ENCODE measurements at places on chromosomes 1 and 21.

DNA sequence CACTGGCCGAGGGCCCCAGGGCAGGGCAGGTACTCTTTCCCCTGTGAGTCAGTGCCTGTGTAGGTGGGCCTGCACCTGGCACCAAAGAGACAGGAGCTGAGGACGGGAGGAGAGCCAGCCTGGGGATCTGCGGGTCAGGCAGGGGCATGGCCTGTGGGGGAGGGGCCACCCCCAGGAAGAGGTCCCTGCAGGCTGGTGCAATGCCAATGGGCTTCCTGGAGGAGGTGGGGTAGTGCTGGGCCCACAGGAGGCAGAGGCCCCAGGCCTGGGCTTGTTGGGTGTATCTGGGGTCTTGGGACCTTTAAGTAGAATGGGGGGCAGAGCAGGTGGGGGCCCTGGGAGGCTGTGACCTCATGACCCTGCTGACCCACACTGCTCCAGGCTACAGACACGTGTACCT lies 23.2 kb downstream of the PLCH2 start:
- DNase-seq, result no peak

DNA sequence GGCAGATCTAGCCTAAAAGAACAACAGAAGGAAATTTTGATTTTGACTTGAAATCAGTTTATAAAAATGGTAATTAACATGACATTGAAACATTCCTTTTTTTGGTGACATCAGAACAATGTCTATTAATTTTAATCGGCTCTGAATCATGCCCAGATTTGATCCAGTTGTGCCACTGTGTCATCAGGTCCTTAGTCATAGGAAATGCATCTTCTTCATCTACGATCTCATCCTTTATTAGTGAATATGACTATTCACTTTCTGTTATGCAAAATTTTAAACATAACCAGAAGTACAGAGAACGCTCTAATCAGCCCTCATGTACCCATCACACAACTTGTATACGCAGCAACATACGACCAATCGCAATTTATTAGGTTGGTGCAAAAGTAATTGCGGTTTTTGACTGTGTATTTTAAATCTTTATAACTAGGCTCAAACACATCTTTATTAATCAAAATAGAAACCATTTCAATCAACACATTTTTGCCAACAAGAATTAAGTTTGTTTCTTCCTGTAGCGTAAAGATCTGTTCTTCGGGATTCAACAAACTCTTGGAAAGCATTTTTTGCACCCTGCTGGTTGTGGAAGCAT lies 40.3 kb upstream of the TLR5 start:
- DNase-seq, result no peak

GRCh38 chr1:99677416-99677815 lies 31.5 kb downstream of the PALMD start:
- no peak for DNase-seq

GRCh38 chr1:242205622-242206489 lies 207.0 kb upstream of the MAP1LC3C start:
- DNase-seq, result peak; percentile 12

DNA sequence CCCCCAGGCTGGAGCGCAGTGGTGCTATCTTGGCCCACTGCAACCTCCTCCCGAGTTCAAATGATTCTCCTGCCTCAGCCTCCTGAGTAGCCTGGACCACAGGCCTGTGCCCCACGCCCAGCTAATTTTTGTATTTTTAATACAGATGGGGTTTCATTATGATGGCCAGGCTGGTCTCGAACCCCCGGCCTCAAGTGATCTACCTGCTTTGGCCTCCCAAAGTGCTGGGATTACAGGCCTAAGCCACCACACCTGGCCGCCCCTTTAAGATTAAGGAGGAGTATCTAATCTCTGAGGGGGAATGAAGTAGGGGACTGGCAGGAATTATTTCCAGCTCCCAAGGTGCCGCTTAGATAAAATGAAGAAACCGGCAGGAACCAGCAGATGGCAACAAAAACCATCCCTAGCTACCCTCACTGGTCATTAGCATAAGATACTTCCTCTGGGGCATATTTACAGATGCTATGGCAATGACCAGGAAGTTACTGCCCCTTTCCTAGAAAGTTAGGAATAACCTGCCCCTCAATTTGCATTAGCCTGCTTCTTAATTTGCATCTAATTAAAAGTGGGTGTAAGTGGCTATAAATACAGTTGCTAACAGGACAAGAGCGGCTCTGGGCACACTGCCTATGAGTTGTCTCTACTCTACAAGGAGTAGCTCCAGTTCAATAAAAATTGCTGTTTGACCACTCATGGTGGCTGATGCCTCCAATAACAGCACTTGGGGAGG lies 7.1 kb upstream of the NSUN4 start:
- no peak for DNase-seq

DNA sequence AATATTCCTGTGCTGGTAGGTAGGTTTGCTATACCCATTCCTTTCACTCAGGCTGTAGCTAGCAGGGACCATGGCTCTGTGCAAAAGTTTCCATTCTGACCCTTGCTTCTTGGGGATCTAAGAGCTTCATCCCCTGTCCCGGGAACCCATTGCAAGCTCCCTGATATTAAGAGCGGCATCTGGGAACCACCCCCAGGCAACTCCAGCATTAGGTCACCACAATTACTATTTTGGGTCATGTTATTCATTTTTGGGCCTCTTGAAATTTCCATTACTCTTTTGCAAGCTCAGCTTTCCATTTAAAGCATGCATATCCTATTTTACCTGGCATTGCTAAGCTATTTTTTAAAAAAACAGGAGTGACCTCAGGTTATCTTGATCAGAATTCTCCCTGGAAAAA lies 22.1 kb upstream of the ACTRT2 start:
- no peak for DNase-seq

DNA sequence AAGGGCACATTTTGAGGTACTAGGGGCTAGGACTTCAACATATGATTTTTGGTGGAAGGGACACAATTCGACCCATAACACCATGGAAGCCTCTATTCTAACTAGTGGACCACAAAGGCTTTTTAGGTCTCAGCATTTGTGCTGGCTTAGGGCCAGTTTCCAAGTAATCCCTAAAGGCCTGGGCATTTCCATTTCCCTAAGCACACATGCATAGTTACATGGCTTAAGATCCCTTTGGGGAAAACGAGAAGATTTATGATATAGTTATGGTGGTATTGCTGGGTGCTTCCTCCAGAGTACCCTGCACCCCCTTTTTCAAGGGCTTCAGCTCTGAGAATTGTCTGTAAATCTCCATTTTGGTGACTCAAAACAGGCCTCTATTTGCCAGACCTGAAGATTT lies 28.2 kb upstream of the TMEM54 start:
- DNase-seq, result no peak

DNA sequence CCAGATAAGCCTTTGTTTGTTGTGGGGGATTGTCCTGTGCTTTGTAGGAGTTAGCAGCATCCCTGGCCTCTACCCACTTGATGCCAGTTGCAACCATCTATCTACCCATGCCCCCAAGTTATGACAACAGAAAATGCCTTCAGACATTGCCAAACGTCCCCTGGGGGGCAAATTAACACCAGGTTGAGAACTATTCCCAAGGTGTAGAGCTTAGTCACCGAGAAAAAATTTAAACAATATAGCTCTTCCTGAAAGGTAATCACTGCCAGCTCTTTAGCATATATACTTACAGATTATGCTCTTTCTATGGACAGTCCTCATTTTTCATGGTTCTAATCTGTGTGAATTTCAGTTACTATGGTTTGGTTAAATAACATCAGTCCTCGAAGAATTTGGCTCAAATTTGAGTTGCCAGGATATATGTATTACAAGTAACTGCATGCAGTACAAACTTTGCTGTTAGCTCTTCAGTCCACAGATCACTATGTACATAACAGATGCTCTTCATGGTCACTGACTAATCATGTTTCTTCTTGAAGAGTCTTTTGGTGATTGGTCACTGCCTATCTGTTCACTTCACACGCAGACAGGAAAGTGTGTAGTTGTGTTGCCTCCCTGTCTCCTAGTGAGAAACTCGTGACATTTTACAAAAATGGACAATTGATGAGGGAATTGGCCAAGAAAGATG lies 25.2 kb downstream of the MAPKAPK2 start:
- no peak for DNase-seq

DNA sequence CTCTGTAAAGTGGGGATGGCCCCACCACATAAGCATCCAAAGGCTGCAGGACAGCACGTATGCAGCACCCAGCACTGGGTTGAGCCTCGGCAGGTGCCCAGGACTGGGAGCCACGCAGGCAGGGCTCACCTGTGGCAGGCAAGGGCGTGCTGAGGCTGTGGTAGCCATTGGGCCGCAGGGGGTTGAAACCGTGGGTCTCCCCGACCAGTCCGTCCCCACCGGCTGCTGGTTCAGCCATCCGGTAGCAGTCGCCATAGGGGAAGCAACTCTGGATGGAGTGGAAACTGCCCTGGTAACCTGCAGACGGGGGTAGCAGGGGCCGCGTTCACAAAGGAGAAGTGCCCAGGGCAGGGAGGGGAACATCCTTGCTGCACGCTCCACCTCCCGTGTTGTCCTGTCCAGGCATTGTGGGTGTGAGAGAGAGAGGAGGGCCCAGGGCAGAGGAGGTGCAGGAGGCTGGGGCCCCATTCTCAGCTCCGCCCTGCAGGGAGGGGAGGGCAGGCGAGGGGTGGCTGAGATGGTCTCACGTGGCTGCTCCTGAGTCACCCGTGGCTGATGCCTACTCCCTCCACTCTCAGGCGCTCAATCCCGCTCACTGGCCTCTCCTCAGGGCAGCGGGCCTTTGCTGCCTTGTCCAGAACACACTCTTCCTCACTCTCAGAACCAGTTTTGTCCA lies 49.9 kb downstream of the DMRTB1 start:
- DNase-seq, result no peak

DNA sequence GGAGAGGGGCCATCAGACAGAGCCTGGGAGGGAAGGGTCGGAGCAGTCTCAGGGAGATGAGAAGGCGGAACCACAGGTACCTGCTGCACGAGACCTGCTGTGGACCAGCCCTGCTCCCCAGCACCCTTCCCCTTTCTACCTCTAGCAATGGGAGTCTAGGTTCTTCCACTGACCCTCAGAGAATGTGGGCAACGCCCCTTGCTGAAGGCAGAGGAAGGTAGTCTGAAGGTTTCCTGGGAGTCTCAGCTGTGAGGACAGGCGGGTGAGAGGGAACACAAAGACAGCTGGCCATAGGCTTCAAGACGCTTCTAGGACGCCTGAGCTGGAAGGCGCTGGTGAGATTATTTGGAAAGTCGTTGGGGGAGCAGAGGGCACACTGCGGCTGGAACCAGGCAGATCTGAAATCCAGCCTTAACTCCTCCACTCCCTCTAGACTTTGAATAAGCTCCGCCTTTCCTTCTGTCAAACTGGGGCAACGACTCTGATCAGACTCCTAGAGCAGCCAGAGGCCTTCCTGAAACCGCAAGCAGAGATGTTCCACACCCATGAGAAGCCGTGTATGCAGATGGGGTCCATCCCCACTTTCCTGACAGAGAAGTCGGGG lies 18.1 kb downstream of the SLC45A3 start:
- no peak for DNase-seq

All from NCI-H524 treated with DMSO at 0.1 percent for 48 hours (cell line).